Dermis blood vessel endothelial cell (primary cell): ENCODE measurements at places on chromosomes 5 and 9.

GRCh38 chr9:100030548-100030947, 68.3 kb downstream of the ERP44 start:
- no peak for DNase-seq

- DNase-seq, result peak; percentile 75
Measured at GRCh38 chr5:141695627-141696215, 13.7 kb upstream of the ARAP3 start.

- DNase-seq, result no peak
Measured at GRCh38 chr5:33690374-33691135, 201.2 kb downstream of the ADAMTS12 start.

DNA sequence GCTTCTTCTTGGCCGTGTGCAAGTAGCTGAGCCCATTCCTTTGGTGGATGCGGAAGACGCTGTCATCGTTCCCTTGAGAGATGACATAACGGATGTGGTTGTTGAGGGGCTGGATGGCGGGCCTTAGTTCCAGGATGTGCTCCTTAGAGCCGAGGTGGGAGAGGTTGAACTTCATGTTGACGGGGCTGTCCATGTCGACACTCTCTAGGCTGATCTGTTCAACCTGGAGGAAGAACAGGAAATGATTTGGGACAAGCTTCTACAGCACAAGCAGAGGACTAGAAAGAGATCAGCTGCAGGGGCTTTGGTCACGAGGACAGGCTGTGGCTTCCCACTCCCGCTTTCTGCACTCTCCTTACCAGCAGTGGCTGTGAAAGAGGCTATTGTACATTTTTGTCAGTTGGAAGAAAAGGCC, 176.0 kb downstream of the SLC12A2 start:
- no peak for DNase-seq

- DNase-seq, result no peak
Measured at GRCh38 chr9:134617246-134617645, 24.4 kb upstream of the COL5A1 start.

DNA sequence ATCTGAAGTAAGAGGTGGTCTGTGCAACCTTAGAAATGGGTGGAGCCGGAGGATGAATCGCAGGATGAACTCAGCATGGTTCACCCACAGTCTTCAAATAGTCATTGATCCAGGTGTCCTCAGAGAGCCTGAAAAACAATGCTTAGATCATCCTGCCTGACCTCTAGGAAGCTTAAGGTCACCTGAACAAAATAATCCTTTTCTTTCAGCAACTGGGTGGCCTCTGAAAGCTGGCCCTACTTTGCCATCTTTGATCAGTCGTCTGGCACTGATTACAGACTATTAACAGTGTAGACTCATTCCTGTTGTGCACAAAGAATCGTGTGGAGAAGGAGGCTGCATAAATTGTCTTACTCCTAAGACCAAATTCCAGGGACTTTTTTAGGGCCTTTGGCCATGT, 50.7 kb downstream of the PIP5K1B start:
- DNase-seq, result no peak

- DNase-seq, result no peak
Measured at GRCh38 chr9:13160051-13160450, 119.4 kb downstream of the MPDZ start.

- no peak for DNase-seq
Measured at GRCh38 chr5:168348084-168348414, 56.6 kb downstream of the WWC1 start.

DNA sequence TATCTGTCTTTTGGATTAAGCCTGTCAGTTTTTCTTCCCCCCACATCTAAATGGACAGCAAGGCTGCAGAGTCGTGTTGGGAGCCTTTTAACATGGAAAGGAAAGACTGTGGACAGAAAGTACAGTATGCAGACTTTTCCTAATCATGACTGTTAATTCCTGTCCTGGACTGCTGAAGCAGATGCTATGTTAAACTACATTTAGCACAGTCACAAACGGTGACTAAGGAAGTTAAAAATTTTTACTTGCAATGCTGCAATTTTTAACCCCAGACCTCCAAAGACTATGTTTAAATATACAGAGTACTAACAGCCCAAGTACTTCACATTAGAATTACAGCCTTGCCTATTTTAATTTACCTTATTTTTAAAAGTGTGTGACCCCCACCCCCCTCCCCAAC, 51.8 kb downstream of the ELAVL2 start:
- DNase-seq, result no peak

- DNase-seq, result no peak
Measured at GRCh38 chr5:161042862-161043261, 190.9 kb upstream of the ATP10B start.

DNA sequence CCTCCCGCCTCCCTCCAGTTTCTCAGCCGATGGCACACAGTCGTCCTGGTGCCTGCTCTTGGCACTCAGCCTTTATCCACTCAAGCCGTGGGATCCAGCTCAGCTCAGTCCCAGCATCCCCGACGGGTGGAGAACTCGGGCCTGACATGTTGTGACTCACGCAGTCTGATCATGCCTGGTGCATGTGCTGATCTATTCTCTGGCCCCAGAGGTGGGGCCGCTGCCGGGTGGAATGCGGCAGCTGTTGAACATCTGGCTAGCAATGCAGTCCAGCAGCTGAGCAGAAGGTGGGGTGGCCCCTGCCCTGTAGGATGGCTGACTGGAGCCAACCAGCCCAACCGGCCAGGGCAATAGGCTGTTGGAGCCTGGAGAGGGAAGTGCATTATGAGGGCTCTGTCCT, 1.7 kb upstream of the AIF1L start:
- DNase-seq, result no peak

DNA sequence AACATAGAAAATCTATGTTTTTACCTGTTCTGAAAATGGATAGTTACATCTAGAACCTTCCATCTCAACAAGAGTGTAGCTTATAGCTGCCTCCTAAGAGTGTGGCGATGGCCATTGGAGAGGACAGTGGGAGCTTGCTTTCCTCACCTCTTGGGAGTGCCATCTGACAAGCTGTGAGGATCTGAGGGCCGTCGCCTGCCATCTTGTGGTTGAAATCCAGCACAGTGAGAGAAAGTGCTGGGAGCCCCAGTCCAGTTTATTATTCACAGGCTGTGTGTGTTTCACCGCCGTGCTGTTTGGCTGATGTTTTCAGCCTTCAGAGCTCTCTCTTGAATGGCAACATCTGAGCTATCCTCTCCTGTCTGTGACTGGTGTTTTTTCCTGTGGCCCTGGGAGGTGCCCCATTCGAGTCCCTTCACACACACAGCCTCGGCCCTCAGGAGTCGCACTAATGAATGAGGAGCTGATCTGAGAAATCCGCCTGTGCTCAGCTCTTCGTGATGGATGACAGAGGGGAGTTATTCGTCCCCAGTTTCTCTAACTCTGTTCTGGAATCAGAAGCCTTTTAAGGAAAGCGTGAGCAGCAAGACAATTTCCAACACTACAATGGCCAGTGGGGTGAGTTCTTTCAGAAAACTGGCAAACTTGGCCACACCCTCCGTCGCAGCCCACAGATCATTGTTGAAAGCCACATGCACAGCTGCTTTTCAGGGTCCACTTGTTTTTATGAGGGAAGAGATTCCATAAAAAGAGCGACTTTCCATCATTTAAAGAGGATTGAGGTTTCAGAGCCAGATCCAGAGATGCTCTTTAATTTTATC, 170.3 kb downstream of the PDZD2 start:
- DNase-seq, result peak; percentile 75

DNA sequence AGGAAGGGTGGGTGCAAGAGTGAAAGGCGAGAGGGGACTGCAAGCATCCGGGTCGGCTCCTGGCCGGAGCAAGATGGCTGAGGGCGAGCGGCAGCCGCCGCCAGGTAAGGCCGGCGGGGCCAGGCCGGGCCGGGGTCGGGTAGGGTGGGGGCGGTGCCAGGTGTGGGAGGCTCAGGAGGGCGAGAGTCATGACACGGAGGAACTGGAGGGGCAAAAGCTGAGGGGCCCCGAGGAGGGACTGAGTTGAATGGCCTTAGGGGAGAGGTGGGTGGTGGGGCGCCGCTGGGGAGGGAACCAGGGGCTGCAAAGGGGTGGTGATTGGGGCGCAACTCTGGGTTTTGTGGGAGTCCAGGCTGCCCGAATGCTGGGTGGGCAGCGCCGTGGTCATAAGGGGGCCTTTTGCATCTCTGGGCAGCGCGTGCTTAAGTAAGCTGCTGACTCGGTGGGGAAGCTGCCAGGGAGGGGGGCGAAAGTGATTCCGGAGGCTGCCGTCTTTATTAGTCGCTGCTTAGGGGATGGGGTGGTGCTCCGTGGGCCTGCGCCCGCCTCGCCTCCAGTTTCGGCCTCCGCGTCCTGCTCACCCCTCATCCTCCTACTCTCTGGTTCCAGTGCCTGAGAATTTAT, 425 bp downstream of the PTPA start:
- DNase-seq, result peak; percentile 63

DNA sequence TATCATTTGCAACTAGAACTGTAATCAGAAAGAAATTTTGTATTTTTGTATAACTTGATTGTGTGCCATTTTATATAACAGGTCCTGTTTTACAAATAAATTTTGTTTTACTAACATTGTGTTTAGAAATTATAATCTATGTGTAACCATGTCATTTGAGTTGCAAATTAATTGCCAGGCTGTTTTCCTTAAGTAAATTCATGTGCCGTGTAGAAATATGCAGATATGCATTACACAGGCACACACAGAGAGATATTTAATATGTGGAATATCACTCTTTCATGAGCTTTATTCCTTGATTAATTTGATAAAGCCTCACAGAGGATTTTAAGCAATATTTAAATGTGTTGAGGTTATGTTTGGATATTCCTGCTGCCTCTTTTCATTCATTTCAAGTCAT, 56.5 kb upstream of the FSD1L start:
- DNase-seq, result no peak

GRCh38 chr5:99019812-99020697, 91.2 kb upstream of the CHD1 start:
- peak; percentile 93 for DNase-seq

GRCh38 chr5:53035868-53036381, 46.8 kb downstream of the ITGA2 start:
- DNase-seq, result peak; percentile 60

DNA sequence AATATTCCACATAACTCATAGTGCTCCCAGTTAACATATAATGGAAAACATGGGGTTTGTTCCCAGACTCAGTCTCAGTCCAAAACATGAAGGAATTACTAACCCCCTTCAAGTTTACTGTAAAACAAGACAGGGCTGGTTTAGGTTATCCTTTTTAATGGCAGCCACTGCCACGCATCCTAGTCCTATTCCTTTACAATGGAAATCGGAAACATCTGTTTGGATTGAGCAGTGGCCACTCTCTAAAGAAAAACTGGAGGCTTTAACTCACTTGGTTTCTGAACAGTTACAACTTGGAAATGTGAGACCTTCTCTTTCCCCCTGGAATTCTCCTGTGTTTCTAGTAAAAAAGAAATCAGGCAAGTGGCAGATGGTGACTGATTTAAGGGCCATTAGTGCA, 609.9 kb upstream of the ACO1 start:
- DNase-seq, result no peak

- DNase-seq, result peak; percentile 28
Measured at GRCh38 chr9:105656131-105656921, 5.9 kb upstream of the TAL2 start.

DNA sequence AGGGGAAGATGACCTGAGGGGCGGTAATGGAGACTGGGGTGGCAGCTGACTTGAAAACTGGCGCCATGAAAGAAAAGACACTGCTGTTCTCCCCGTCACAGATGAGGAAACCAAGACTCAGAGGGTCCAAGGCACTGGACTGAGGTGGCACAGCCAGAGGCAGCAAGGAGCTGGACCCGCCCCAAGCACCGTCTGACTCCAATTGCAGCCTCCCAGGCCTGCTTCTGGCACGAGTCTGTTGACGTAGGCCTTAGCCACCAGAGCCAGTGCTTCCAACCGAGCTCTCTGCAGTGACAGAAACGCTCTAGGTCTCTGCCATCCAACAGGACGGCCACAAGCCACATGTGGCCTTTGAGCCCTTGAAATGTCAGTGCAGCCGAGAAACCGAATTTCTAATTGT, 193.2 kb downstream of the OLFM1 start:
- no peak for DNase-seq

DNA sequence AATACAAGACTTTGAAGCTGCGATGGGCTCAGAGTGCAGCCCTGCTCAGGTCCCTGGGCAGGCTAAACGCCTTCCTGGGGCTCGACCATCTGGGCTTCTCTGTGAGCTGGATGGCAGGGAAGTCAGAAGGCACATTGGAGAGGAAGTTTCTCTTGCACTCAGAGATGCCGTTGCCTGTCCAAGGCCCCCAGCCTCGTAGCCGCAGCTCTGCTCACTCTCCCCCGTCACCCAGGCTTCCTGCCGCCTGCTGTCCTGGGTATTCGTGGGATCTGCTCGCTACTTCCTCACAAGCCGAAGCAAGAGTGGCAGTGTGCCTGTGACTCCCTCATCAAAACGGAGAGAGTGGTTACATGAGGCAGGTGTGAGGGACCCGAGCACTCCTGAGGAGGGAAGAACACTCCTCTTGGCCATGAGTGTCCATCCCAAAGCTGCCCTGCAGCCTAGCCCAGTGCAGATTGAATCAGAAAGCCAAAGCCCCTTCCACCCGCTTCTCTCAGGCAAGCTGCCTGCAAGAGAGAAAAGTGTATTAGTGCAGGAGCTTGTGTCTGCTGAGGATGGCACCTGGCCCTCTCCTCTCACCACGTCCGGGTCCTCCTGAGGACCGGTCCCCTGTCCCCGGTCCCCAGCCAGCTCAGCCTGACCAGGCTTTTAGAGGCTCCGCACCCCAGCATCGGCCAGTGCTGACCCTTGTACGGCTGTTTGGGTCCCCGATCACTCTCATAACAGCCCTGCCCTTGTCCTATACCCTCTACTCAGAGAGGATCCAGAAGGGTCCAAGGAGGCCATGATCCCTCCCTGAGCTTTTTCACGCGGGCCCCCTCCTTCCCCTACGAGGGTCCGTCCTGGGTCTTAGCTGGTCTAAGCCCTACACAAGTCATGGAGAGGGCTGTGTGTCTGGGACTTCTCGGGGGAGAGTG, 7.3 kb downstream of the FCN2 start:
- no peak for DNase-seq

DNA sequence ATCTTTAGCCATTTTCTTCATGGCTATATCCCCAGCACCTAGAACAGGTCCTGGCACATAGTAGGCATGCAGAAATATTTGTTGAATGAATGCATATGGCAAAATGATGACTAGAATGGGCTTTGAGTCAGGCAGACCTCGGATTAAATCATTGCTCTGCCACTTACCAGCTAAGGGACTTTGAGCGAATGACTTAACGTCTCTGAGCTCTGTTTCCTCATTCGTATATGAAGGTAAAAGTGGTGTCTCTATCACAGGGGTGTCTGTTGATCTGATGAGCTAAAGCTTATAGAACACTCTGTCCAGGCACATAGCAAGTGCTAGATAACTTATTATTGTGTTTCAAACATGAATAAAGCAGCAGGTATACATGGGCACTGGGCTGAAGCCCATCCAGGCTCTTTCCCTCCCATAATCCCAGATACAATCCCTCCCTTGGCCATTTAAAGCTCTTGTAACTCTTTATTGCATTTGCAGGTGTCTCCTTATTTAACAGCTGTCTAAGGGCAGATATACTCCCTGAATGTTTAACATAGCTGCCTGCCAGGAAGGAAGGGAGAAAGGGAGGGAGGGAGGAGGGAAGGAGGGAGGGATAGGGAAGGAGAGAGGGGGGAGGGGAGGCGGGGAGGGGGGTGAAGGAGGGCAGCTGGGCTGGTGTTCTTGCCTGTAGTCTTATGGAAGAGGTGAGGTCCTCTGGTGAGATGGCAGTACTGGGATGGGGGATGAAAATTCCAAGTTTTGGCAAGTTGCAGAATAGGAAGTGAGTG, 23.2 kb upstream of the STXBP1 start:
- no peak for DNase-seq

- peak; percentile 88 for DNase-seq
Measured at GRCh38 chr5:32489791-32490562, 45.4 kb upstream of the ZFR start.
